ENCODE measurements at places on chromosomes 11 and 22.

DNA sequence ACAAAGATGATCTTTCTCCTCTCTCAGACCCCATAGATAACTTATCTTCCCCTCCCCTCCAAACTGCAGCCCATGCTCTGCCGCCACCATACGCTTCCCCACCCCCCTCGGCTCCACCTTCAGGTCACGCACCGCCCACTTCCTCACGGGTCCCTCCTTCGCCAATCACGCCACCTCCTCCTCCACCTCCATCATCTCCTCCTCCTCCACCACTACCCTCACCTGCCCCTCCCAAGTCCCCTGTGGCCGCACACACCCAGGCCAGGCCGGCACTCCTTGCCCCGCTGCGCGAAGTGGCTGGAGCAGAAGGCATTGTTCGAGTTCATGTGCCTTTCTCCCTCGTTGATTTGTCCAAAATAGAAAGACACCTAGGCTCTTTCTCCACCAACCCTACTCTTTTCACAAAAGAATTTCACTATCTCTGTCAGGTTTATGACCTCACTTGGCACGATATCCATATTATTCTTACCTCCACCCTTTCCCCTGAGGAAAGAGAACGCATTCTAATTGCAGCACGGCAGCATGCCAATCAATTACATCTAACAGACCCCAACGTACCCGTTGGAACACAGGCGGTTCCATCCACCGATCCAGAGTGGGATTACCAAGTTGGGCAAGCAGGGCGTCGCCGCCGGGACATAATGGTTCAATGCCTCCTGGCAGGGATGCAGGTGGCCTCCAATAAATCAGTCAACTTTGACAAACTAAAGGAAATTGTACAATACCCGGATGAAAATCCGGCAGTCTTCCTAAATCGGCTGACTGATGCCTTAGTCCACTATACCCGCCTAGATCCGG lies 12.3 kb upstream of the OR56A3 start:
- H3K27ac ChIP-seq, result no peak overlapping the region
- H3K4me1 ChIP-seq, result no peaks in the 10 kb centered on the region
- DNase-seq, result no peak

GRCh38 chr11:23727387-23727786 lies 769.5 kb upstream of the LUZP2 start:
- H3K4me3 ChIP-seq, result no peak overlapping the region
- H3K4me1 ChIP-seq, result no peaks in the 10 kb centered on the region
- H3K27me3 ChIP-seq, result no peaks in the 10 kb centered on the region
- H3K36me3 ChIP-seq, result no peaks in the 10 kb centered on the region
- no peak for DNase-seq

DNA sequence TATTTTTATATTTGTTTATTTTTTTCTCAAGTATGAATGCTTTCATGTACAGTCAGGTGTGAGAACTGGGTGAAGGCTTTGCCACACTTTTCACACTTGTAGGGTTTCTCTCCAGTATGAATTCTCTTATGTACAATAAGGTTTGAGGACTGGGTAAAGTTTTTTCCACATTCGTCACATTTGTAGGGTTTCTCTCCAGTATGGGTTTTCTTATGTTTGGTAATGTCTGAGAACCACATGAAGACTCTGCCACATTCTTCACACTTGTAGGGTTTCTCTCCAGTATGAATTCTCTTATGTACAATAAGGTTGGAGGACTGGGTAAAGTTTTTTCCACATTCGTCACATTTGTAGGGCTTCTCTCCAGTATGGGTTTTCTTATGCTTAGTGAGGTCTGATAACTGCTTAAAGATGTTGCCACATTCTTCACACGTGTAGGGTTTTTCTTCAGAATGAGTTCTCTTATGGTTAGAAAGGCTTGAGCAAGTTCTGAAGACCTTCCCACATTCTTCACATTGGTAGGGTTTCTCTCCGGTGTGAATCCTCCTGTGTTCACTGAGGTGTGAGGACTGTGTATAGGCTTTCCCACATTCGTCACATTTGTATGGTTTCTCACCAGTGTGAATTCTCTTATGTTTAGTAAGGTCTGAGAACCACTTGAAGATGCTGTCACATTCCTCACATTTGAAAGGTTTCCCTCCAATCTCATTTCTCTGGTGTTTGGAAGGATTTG lies 19.7 kb downstream of the ZNF195 start:
- no peak overlapping the region for H3K27ac ChIP-seq
- H3K4me3 ChIP-seq, result no peak overlapping the region
- peaks cover 42% of the 10 kb centered on the region for H3K36me3 ChIP-seq

GRCh38 chr22:37892566-37893335 lies 13.3 kb upstream of the MICALL1 start:
- H3K4me3 ChIP-seq, result no peak overlapping the region
- no peak for DNase-seq
- H3K4me1 ChIP-seq, result peaks cover 13% of the 10 kb centered on the region
- H3K27ac ChIP-seq, result no peak overlapping the region
- H3K27me3 ChIP-seq, result no peaks in the 10 kb centered on the region

Data from naive thymus-derived CD4-positive, alpha-beta T cell (primary cell).